Activated CD4-positive, alpha-beta T cell treated with anti-CD3 and anti-CD28 coated beads for 4 hours (primary cell): ENCODE measurements at places on chromosomes 2 and 18.
A peak's percentile ranks its signal among the peaks of the same experiment; 100 is the strongest.

DNA sequence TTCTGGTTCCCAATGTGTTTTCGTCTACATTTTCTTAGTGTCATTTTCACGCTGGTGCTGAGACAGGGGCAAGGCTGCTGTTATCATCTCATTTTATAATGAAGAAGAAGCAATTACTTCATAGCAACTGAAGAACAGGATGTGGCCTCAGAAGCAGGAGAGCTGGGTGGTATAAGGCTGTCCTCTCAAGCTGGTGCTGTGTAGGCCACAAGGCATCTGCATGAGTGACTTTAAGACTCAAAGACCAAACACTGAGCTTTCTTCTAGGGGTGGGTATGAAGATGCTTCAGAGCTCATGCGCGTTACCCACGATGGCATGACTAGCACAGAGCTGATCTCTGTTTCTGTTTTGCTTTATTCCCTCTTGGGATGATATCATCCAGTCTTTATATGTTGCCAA, 7.3 kb downstream of the IL36G start:
- peak; percentile 8 for DNase-seq

GRCh38 chr2:127592761-127593227, 53.2 kb upstream of the GPR17 start:
- DNase-seq: no peak

DNA sequence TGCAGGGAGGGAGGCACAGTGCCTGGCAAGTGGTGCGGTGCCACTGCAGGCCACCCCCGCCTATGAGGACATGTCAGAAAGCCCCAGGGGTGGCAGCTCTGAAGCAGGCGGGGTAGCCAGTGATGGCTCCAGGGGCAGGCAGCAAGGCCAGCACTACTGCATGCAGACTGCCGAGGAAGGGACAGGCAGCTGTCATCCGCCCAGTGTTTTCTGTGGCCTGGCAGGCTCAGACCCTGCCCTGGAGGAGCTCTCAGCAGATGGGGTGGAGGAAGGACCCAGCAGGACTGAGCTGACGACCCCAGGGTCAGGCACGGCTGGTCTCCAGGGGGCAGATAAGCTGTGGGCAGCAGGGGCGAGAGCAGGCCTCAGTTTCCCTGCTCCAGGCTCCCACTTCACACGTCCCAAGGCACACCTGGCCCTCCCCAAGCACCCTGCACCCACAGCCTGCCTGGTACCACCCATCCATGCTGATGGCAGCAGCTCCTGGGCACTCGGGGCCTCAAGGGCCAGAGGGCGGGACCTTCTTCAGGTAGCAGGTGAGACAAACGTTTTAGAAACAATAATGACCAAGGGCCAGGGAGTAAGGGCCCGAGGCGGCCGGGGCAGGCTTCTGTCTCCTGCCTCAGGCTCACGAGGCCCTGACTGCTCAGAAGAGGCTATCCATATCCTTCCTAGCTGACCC, 48.5 kb downstream of the HS6ST1 start:
- no peak for DNase-seq

GRCh38 chr2:114119862-114120261, 230.0 kb downstream of the ACTR3 start:
- no peak for DNase-seq

GRCh38 chr2:156182132-156182531, 150.4 kb downstream of the NR4A2 start:
- DNase-seq: no peak

DNA sequence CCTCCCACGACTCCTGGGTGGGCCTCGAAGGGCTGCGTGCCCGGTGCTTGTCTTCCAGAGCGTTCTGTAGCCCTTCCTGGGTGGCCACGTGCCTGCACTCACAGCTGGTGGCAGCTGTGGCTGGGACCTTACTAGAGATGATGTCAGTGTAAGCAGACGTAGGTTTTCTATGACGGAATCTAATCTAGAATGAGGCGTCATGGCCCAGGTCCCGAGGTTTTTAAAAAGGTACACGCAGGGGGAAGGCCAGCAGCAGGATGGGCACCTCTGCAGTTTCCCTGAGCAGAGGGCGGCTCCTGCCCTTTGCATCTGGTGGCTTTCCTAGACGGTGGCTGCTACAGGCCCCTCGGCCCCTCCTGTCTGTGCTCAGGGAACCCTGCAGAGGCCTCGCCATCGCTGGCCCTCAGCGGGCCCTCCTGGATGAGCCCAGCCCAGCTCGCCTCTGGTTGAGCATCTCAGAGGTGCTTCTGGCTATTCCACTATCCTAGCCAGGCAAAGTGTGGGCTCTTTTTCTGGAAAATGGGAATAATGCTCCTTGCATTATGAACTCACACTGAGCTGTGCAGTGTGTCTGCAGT, 49.6 kb upstream of the PXDN start:
- DNase-seq: no peak

- no peak for DNase-seq
Observed at GRCh38 chr2:103138123-103138901, 376.5 kb downstream of the TMEM182 start.

DNA sequence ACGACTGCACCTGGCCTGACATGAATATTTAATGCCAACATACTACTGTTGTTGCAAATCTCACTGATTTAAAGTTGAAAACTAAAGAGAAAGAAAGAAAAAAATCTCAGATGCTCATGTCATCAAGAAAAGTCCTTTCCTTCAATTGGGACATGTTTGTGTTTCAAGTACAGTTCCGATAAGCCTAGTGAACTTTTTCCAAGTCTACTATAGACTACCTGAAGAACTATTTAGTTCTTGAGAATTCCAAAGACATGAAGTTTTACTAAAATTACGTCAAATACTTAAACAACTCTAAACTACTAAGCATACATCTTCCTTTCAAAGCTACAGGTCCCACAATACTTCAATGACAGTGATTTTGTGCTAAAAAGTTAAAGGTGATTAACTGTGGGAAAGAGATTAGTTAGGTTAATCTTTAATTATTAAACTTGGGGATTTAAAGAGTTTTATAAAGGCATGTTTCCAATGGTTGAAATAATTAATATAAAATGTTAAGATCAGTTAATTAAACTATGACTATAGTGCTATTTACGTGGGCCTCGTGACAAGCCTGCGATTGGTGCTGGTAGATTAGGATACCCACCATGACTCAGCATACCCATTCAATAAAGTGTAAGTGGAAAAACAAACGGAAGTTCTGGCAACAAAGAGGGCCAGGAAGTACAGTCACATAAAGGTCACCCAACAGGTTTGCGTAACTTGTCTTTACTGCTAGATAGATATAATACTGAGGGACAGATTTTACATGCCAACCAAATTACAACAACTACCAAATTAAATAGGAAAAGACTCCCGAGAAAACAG, 55.5 kb downstream of the SEPTIN10 start:
- no peak for DNase-seq

GRCh38 chr2:46937471-46937901, 21.9 kb upstream of the MCFD2 start:
- no peak for DNase-seq

DNA sequence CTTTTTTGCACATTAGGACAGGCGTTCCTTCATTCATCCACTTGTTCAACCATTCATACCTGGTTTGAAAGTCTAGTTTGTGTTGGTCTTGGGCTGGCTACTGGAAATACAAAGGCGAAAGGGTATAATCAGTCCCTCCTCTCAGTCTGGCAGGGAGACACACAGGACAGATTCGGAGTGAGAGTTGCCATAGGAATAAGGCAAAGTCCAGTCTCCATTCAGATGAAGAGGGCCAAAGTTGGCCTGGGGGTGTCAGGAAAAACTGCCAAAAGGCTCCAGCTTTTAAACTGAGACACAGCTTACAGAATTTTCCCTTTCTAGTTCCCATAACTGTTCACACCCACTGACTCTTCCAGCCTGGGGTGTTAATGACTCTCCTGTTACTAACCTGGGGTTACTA, 96.3 kb upstream of the AQP4 start:
- no peak for DNase-seq

GRCh38 chr2:184875212-184875611, 276.9 kb downstream of the ZNF804A start:
- DNase-seq: no peak

- no peak for DNase-seq
Observed at GRCh38 chr18:57649556-57650500, 28.2 kb upstream of the NARS1 start.

DNA sequence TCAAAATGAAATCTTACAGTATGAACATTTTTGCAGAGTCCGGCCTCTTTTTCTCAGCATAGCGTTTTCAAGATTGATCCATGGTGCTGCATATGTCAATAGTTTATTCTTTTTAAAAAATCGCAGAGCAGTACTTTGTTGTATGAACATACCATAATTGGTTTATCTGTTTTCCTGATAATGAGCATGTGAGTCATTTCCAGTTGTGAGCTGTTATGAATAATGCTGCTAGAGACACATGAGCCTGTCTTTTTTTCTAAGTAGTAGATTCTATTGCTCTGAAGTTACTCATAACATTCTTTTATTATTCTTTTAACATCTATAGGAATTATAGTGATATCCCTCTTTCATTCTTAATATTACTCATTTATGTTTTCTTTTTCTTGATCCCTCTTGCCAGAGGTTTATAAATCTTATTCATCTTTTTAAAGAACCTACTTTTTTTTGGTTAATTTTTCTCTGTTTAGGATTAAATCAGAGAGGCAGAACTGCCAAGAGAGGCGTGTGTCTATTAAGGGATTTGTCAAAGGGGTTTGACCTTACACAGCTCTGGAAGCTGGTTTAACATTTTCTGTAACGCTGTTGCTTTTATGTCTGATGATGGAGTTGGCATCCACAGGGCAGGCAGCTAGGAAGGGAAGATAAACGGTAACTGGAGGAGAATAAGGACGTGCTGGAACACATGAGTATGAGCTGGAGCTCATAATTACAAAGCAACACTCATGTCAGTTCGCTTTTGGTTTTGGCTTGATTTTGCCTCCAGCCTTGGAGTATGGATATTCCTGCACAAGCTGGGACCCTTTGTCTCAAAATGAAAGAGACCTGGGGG, 47.4 kb downstream of the MGAT5 start:
- DNase-seq: no peak

GRCh38 chr2:133651861-133652260, 83.6 kb upstream of the NCKAP5 start:
- DNase-seq: no peak

GRCh38 chr18:52340406-52341102, 557 bp downstream of the DCC start:
- DNase-seq: no peak

DNA sequence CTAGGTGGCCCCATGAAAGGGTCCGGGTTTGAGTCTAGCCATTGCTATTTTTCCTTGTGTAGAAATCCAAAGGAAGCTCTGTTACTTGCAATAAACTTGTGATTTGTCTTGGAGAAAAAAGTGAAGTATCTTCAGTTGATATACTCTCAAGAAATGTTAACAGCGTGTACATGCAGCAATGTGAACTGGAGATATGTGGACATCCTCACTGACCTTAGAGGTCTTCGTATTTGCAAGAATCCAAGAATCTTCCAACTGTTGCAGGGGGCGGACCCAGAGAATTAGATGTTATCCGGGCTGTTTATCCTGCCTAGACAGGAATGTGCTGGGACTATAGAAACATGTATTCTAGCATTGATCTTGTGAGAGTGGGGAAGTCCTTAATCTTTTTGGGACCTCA, 187.6 kb downstream of the KCNS3 start:
- no peak for DNase-seq

DNA sequence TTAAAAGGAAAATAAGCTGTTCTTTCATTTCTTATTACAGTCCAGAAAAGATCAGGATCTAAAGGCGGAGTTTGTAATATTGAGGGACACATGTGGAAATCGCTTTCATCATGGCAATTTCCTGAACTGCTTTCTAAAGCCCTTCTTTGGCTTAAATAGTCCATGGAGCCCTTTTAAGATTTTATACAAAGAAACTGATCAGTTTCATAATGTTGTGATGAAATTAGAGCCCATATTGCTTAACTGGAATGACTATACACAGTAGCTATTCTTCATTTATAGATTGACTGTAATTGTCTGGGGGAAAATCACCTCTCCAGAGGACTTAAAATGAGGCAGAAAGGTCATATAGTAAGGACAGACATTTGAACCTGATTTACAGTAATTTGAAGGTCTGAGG, 322.2 kb downstream of the ETAA1 start:
- DNase-seq: no peak

DNA sequence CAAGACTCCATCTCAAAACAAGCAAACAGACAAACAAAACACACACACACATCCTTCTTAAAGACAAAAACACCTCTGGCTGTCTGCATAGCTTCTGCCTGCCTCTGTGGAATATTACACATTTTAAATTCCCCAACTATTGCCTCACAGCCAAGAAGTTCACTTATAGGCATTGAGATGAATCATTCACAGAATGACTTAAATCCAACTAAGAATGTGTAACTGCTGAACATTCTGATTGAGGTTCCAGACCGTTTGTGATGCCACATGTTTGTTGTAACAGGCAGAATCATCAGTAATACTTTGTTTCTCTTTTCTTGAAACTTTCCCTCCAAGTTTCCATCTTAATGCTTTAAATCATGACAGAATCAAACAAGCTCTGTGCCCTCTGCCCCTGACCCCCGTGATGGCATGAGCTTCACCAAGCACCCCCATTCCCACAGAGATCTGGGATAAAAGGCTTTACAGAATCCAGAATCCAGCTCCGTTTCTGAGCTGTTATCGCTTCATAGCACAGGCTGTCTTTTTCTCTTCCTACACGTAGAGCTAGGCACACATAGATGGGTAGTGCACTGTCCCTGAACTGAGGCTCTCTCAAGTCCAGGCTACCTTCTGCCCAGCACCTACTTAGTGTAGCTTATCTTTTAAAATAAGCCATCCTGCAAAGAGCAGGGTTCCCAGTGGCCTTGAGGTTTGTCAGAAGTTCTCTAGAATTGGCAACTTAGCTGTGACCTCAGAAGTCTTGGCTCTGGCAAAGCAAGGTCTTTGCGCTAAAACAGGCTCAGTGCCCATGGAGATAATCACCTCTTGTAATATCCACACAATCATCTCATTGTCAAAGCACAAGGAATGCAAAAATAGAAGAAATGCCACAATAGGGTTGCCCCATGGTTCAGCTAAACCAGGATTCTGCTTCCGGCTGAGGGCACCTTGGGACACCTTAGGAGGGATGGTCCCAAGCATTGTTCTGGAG, 32.9 kb downstream of the EPAS1 start:
- DNase-seq: no peak

- DNase-seq: no peak
Observed at GRCh38 chr2:47900857-47901256, 5.4 kb downstream of the FBXO11 start.

DNA sequence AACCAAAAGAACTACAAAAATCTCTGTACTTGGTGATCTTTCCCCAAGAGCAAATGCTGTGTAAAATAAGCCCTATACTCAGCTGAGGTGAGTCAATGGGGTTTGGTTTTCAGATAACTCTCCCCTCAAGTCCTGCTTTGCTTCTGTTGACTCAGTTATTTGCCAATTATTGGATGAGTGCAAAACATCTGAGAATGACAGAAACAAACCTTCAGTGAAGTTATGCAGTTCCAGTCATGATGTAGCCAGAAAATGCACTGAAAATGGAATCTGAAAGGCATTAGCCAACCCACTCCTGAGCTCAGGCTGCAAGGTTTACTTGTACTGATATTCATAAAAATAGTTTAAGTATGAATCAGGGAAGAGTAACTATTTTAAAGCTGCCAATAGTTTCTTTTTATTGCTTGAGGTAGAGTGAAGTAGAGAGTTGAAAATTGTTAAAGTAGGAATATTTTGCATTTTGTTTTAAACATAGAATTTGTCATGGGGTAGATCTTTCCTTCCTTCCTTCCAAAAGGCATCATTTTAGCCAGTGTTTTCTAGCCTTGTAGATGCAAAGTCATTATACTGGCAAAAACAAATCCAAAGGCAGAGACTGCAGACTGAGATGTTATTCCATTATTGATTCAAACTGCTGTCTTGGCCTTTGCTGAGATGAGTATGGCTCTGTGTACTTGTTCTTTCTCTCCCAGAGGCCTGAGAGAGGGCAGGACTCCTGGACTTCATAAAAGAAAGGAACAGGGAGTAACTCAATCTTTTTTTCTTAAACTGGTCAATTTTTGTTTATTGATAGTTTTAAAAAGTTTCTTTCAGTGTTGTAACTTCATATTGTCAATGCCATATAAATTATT, 215.3 kb downstream of the RND3 start:
- DNase-seq: no peak
